ENCODE measurements at places on chromosomes 12 and 14. TPM values are rescaled to one million over a fixed set of nuclear protein-coding genes. Genes with fewer than 3 reads are reported as not detected.
A peak's percentile ranks its signal among the peaks of the same experiment; 100 is the strongest.

GRCh38 chr12:107287436-107288413 lies 194.4 kb upstream of the CRY1 start:
- DNase-seq: no peak

The MFAP5 gene
- 174 TPM for total RNA-seq

The OAS2 gene
- 8.0 TPM for total RNA-seq

- no peak for DNase-seq
These were observed 21.3 kb downstream of the BCL11B start for GRCh38 chr14:99250636-99251208.

The SERPINA10 gene
- not detected for total RNA-seq

GRCh38 chr14:62691647-62692489 lies 353.4 kb downstream of the KCNH5 start:
- no peak for DNase-seq

DNA sequence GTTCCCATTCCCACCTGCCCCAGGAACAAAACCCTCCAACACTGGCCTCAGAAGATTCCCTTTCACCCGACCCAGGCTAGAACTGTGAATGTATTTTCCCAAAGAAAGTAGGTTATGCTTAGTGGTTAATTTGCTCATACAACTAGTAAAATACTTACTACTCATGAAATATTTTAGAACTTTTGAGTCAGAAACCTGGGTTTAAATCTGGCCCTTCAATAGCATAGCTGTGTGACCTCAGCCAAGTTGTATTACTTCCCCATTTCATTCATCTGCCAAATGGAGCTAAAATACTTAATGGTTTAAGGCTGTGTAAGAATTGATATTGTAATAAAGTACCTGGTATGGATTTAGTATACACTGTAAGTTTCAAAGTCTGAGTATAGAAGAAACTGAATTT lies 69.1 kb upstream of the DNM1L start:
- DNase-seq: no peak

DNA sequence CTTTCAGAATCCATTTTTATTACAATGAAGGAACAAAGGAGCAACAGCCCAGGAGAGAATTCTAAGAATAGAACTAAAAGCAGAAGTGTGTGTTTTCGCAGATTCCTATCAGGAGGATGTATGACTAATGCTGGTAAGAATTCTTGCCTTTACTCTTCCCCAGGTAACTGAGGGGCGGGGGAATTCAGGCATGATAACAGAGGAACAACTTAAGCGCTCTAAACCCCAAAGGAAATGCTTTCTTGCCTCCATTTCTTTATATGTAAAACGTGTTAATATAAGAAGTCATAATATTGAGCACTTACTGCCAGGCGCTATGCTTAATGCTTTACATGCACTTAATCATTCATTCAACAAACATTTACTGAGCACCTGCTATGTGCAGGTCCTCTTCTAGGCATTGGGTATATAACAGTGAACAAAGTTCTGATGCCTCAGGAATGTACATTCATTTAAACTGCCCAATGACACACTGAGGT lies 4.5 kb downstream of the HCAR1 start:
- no peak for DNase-seq

DNA sequence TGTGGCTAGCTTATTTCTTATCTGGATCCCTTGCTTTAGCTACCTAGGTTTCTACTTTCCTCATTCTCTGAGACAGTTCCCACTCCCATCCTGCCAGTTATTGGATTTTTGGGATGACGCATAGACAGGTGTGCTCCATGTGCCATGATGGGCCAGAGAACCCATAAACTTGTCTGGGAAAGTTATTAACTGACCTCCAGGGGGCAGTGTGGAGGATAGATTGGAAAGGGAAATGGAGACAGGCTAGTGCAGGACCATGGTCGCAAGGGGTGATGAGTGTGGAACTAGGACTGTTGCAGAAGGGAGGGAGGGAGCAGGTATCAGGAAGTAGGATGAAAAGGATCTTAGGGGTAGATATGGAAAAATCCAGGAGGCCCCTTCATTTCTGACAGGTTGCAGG lies 80.3 kb downstream of the ESRRB start:
- DNase-seq: no peak

- DNase-seq: no peak
These were observed 2.6 kb upstream of the JAG2 start for GRCh38 chr14:105171004-105171673.

DNA sequence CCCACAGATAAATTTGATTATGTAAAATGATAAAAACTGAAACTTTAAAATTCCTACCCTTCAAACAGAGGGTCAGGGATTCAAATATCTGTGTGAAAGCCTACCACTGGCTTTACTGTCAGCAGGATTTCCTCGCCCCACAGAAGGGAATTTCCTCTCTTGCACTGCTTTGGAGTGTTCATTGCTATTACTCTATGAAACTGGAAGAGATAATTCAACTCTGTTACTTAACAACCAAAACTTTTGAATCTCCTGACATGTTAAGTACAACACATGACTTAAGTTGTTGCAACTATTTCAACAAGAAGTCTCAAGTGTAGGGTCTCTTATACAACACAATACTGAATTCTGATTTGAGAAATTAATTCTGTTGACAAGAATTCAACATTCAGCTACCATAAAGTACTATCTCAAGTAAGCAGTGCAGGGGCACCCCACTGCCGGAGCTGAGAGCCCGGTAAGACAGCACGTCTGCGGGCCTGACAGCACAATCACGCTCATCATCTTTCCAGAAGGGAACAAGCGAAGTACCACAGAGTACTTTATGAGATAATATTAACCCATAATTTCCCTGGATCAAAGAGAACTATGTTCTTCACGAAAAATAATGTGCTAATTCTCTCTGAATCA lies 22.9 kb downstream of the DICER1 start:
- no peak for DNase-seq

- no peak for DNase-seq
These were observed 14.9 kb downstream of the CATSPERB start for GRCh38 chr14:91716999-91717398.

GRCh38 chr14:105952826-105953225 lies 426.4 kb downstream of the TMEM121 start:
- no peak for DNase-seq

DNA sequence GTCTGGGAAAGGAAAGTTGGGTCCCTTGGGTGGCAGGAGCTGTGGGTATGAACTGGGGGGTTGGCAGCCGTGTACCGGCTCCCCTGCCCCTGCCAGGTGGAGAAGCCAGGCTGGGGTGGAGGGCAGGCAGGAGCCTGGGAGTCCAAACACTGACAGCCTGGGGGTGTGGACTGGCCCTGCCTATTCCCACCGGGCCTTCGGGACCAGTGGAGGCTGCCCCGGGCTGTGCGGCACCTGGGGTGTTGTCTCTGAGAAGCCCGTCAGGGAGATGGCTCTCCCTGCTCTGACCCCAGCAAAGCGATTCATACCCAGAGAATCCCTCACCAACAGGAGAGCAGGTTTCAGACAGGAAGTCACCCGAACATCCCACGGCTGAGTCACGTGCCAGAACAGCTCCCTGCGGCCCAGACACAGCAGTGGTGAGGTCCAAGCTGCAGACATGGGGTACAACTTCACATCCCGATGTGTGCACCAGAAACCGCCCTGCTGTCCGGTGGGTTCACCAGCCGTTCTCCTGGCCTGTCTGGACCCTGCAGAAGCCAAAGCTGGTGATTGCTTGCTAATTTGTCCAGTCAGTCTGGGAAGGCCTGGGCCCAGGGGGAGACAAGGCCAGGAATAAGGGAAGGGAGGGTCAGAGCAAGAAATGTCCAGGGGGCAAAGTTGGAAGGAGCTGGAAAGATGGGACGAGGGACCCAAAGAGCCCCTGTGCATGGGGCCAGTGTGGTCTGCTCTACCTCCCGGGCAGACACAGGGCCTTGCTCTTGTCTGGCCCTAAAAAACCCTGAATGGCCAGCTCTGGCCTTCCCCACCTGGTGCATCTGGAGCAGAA lies 2.1 kb upstream of the GPR132 start:
- peak; percentile 63 for DNase-seq

DNA sequence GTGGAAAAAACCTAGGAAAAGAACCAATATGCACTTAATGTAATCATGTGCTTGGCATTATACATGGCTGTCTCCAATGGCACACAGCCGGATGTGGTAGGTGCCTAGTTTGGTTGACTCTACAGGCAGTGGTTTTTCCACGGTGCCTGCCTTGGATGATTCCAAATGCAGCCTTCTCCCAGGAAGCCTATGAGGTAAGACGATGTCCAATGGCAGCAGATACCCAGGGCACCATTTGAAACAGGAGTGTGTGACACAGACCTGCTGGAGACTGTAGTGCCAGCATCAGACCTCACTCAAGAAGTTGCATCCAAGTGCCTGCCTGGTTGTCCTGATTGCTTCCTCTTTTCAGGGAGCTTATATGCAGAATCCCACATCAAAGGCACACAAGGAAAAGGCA lies 88.0 kb upstream of the VASH1 start:
- DNase-seq: no peak

GRCh38 chr12:91380631-91381030 lies 198.0 kb upstream of the DCN start:
- DNase-seq: no peak

DNA sequence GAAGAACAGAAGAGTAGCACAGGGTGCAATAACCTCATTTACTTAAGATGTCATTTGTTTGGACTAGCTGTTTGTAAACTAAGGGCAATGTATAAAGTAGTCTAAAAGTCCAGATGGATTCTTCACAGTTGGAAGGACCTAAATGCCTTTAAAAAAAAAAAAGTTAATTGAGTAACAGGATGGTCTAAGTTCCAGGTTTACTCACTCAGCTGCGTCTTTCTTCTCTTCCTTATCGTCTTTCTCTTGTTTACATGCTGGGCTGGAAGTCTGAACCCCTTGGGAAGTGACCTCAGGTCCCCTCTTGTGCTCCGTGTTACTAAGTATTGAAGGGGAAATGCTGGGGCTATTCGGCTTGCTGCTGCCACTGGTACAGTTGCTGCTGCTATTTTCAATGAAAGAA lies 82.5 kb downstream of the SH2B3 start:
- no peak for DNase-seq

GRCh38 chr12:7369274-7369729 lies 65.4 kb downstream of the ACSM4 start:
- DNase-seq: no peak

- no peak for DNase-seq
These were observed 50.0 kb downstream of the SPRING1 start for GRCh38 chr12:116687888-116688287.

The TBX5 gene
- not detected for total RNA-seq

The RDH16 gene
- total RNA-seq: 5.6 TPM

DNA sequence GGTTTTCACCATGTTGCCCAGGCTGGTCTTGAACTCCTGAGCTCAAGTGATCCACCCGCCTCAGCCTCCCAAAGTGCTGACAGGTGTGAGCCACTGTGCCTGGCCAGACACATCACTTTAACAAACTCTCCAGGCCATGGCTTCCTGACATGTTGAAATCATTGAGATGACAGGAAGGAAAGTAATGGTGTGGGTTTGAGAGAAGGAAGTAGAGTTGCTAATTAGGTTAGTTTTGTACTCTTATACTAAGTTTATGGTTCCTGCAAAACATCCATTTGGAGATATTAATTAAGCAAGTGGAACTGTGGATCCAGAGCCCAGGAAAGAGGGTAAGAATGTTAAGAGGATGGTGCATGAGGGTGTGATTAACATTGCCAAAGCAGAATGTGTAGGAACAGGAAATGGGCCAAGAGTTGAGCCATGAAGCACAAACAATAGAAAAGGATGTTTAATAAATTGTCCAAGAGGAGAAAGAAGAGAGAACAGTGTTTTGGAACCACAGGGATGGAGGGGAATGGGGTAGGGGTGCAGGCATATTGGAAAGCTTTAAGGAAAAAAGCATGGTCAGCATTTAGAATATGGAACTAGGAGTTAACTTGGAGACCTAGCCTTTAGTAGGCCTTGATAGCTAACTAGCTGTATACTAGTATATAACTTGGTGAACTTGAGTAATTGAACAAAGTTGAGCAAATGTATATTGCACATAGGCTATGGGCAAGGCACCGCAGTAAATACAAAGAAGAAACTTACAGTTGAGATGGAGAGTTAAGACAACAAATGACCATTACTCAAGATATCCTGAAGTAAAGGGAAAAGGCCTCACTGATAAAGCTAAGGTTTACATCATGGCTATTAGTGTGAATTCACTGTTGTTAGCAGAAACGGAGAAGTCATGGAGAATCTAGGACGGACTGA lies 91.3 kb upstream of the DNM1L start:
- DNase-seq: no peak

The SPTB gene
- 14.9 TPM for total RNA-seq

GRCh38 chr14:53450871-53451270 lies 297.7 kb upstream of the DDHD1 start:
- no peak for DNase-seq

The AMDHD1 gene
- 0.96 TPM for total RNA-seq

The TEAD4 gene
- 76.1 TPM for total RNA-seq

DNA sequence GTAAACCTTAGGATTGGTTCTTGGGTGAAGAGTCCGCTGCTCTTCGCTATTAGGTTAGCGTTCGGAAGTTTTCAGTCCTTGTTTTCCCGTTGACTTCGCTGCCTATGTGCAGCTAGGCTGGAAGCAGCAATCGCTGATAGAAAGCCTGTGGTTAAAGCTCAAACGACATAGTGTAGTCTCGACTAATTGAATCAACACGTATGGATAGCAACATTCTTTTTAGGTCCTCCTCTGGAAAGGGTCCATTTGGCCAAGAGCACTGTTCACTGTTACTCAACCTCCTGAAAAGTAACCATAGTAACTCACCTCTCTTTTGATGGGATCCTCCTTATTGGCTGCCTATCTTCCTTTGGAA lies 355.5 kb downstream of the SNAPC1 start:
- DNase-seq: no peak

GRCh38 chr12:114901316-114901715 lies 217.3 kb upstream of the TBX3 start:
- DNase-seq: no peak

DNA sequence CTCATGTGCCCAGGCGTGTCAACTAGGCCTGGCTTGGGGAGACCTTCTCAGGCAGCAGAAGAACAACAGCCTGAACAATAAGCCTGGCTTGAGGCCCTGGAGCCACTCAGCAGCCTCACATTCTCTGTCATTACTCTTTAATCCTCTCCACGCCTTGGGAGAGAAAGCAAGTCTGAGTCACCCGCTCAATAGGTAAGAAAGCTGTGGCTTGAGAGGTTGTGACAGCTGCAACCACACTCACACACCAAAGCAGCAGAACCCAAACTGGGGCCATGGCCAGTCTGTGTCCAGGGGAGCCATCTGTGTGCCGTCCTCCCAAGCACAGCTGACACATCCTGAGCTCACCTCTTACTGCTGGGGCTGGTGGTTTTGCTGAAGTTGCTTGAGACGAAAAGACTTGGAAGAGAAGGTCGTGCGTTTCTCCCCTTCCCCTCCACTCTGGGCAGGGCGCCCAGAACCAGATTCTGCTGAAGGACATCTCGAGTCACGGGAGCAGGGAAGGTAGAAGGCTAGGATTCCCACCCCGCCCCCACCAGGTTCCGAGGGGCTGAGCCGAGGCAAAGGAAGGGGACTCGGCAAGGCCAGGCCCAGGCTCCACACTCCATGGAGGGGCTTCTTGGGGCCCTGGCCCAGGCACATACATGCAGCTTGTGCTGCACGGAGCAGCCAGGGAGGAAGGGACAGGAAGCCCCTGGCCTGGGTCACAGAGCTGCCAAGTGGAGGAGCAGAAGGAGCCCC lies 5.5 kb downstream of the TMEM63C start:
- DNase-seq: no peak

The ASIC1 gene
- not detected for total RNA-seq

The IL26 gene
- not detected for total RNA-seq

- no peak for DNase-seq
These were observed 65.8 kb downstream of the TRIM9 start for GRCh38 chr14:51028851-51029754.

Measured in ascending aorta (tissue), 2 donors.